ENCODE measurements at places on chromosomes 7 and 10.

DNA sequence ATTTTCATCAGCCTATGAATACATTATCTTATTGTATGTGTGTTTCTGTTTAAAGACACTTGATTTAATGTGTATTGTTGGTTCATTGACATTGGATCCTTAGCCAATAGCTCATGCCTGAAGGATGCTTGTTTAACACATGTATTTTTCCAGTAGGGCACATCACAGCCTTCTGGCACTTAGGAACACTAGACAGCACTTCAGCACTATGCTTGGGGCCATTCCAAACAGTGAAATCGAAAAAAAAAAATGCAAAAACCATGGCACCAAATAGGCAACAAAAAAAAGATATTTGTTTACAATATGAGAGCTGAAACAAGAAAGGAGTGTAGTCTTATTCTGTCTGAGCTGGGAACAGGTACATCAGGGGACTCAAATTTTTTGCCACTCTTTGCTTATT, 262.8 kb downstream of the SLC25A13 start:
- no peak for DNase-seq

DNA sequence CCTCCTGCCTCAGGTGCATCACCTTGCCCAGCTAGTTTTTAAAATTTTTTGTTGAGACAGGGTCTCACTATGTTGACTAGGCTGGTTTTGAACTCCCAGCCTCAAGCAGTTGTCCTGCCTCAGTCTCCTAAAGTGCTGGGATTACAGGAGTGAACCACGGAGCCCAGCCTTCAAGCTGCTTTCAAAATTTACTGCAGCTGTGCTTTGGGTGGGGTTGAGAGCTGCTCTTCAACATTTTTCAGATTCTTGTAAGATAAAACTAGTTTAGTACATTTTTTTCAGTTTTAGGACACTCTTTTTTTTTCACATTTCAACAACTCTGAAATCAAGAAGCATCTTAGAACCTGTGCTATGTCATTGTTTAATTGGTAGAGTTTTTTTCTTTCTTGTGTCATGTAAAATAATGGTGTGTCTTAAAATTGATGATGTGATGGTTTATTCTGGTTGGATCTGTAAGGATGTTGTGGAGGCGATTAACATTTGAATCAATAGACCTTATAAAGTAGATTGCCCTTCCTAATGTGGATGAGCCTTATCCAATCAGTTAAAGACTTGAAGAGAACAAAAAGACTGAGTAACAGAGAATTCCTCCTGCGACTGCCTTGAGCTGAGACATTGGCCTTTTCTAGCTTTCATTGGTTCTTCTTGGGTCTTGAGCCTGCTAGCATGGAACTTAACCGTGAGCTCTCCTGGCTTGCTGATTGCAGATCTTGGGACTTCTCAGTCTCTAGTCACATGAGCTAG, 13.5 kb downstream of the PLEKHA8 start:
- DNase-seq: no peak

GRCh38 chr7:22565315-22565811, 65.4 kb upstream of the STEAP1B start:
- no peak for DNase-seq

- no peak for DNase-seq
Measured at GRCh38 chr10:1544209-1544673, 193.1 kb downstream of the ADARB2 start.

- DNase-seq: no peak
Measured at GRCh38 chr7:4638781-4639575, 43.1 kb upstream of the FOXK1 start.

- no peak for DNase-seq
Measured at GRCh38 chr10:66784770-66785169, 141.1 kb upstream of the LRRTM3 start.

- no peak for DNase-seq
Measured at GRCh38 chr7:140238778-140239652, 62.2 kb upstream of the KDM7A start.

DNA sequence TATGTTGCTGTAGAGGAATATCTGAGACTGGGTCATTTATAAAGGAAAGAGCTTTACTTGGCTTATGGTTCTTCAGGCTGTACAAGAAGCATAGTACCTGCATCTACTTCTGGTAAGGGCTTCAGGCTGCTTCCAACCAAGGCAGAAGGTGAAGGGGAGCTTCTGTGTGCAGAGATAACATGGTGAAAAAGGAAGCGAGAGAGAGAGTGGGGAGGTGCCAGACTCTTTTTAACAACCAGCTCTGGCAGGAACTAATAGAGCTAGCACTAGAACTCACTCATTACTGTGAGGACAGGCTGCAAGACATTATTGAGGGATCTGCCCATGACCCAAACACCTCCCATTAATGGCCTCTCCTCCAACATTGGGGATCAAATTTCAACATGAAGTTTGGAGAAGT, 94.5 kb downstream of the KIF20B start:
- no peak for DNase-seq

- no peak for DNase-seq
Measured at GRCh38 chr7:114740941-114741340, 181.0 kb upstream of the MDFIC start.

GRCh38 chr10:108254089-108254488, 1089.6 kb upstream of the SORCS1 start:
- no peak for DNase-seq

DNA sequence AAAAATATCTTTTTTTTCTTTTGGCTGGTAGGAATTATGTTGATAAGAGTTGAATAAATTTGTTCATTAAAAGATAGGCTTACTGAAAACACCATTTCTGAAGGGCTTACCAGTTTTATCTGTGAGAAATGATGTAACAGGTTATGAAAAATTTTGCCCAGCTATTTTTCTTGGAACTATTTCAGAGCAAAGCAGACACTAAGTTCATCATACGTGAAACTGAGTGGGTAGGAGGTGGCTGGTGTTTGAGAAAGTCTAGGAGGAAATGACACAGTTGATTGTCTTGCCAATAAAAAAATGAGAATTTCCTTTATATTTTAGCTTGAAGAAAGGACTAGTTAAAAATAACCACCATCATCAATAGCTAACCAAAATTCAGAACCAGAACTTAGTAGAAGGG, 6.2 kb upstream of the MRC1 start:
- DNase-seq: no peak

DNA sequence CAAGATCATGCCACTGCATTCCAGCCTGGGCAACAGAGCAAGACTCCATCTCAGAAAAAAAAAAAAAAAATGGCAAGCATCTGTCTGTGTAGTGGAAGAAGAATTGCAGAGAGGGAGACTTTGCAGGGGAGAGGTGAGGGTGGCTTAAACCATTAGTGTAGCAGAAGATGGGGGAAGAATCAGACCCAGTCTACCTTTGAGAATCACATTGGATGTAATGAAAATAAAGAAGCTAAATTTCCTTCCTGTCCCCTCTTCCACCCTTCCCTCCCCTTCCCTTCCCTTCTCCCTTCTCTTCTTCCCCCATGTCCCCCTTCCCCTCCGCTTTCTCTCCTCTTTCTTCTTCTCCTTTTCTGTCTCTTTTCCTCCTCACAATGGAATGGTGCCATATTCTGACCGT, 180.8 kb upstream of the SVIL start:
- DNase-seq: no peak

DNA sequence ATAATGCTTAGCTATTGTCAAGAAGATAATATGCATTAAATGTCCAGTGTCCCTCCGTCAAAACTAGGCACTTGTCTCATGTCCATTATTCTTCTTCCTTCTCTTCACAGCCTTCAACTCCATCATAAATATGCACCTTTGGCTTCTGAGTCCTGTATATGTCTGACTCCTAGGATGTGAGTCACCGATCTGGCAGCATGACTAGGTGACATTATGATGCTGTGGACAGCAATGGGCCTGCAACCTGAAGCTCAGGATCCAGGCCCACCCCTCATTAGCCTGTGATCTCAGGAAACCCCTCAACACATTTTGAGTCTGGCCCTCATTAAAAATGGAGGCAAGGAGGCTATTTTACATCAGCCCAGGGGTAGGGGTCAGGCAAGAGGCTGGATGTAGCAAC, 362.5 kb upstream of the ZMIZ1 start:
- no peak for DNase-seq

GRCh38 chr7:133394369-133394768, 141.5 kb downstream of the EXOC4 start:
- no peak for DNase-seq

DNA sequence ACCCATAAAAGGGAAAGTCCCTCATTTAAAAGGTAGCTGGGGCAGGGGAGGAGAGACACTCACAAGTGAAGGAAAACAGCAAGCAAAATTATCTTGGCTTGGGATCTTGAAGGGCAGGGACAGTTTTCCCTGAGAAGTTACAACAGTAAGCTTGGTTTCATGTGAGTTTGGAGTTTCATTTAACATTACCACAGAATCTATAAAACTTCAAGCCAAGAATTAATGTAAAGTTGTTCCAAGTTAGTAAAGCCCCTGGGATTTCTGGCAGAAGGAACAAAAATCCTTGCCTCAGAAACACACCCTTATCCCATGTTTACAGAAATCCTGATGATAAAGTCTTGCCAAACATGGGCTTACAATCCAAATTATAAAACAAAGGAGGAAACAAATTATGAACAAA, 19.2 kb downstream of the CRPPA start:
- DNase-seq: no peak

- no peak for DNase-seq
Measured at GRCh38 chr7:130560972-130561371, 69.1 kb downstream of the MEST start.

- no peak for DNase-seq
Measured at GRCh38 chr7:116582806-116583444, 58.1 kb downstream of the CAV1 start.

DNA sequence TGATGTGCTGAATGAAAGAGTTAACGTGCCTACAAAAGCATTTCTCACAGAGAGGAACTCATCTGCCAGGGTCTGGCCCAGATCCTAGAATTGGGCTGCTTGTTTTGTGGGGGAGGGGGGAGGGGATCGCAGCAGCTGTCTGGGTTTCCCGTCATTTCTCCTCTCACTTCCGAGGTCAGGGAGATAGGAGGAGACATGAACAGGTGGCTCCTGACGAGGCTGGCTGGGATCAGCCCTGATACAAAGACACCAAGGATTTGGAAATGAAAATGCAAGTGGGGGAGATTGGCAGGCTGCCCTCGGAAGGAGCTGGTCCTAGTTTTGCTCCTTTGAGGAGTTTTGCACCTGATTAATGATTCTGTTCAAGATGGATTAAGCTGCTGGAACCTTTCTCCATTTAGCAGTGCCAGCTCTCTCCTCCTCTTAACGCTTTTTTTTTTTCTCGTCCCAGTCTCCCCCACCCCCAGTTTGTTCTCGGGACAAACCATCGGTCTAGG, 86.8 kb upstream of the KMT2C start:
- DNase-seq: no peak

GRCh38 chr10:47276576-47277351, 23.2 kb upstream of the GDF10 start:
- no peak for DNase-seq

DNA sequence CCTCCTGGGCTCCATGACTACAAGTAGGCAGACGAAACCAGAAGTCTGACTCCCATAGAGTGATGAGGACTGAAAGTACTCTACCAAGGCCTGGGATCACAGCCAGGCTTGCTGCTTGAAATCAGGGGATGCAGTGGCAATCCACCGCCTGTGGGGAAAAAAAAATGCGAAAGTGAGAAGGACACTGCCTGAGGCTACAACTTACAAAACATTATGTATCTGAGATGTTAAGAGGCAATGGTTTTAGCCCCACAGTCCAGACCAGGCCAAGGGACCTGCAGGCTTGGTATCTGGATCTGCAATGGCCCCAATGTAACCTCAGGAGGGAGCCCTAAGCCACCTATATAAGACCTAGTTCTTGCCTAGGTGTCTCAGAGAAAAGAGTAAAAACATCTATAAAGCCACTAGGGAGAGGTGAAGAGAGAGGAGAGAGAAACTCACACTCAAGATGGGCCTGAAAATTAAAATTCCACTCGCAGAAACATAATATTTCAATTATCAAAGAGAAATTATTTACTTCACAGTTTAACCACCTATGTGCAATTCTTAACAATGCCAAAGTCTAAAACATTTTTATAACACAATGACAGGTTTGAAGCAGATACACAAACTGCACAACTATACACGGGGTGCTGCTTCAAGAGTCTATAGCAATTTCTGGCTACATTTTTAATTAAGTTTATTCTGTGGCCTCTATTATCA, 13.9 kb downstream of the DNAJC1 start:
- DNase-seq: no peak

- DNase-seq: no peak
Measured at GRCh38 chr10:132827861-132828539, 42.1 kb upstream of the NKX6-2 start.

- no peak for DNase-seq
Measured at GRCh38 chr7:29224726-29225125, 30.2 kb downstream of the CHN2 start.

DNA sequence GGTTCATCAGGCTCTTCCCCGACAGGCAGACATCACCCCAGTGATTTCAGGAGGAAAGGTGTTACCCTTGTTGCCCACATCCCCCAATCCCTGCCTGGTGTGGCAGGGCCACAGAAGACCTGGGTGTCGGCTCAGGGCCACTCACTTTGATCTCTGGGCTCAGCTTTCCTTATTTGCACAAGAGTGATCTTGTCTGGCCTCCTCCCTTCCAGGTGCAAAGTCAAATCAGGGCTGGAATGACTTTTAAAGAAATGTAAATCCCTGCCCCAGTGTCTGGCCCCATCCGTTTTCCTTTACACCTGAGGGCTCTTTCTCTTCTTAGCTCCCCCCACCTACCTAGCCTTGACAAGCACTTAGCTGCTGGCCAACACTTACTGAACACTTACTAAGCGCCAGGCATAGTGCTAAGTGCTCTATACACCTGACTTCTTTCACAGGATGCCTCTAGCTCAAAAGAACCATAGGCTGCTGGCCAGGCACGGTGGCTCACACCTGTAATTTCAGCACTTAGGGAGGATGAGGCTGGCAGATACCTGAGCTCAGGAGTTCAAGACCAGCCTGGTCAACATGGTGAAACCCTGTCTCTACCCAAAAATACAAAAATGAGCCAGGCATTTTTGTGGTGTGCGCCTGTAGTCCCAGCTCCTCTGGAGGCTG, 979 bp upstream of the NODAL start:
- DNase-seq: no peak

GRCh38 chr7:135672560-135673359, 10.4 kb downstream of the STMP1 start:
- DNase-seq: no peak

DNA sequence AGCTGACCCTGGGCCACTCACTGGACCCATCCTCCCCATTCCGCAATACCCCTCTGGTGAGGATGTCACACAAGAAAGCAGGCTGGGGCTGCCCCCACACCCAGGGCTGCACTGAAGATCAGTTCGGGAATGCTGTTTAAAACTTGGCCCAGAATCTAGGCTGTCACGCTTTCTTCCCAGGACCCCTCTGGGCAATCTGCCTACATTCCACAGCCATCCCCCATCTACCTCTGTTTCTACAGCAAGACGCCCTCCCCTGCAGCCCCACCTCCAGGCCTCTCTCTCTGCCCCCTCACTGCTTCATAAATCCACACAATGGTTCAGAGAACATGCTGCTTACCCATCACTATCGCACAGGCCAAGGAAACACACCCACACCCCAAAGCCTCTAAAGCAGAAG, 36.1 kb downstream of the XPNPEP1 start:
- no peak for DNase-seq

All from activated CD4-positive, alpha-beta T cell treated with anti-CD3 and anti-CD28 coated beads for 24 hours (primary cell).